ENCODE measurements at places on chromosomes 13 and 19. TPM values are rescaled to one million over a fixed set of nuclear protein-coding genes. Genes with fewer than 3 reads are reported as not detected.
A peak's percentile ranks its signal among the peaks of the same experiment; 100 is the strongest.

Gene COG3
- 13.6 TPM for total RNA-seq

- H3K27me3 ChIP-seq: no peaks in the 10 kb centered on the region
- no peak overlapping the region for H3K27ac ChIP-seq
- H3K4me1 ChIP-seq: no peaks in the 10 kb centered on the region
- H3K36me3 ChIP-seq: no peaks in the 10 kb centered on the region
- DNase-seq: no peak
These were observed 9.7 kb downstream of the TEX29 start for GRCh38 chr13:111330066-111330610.

DNA sequence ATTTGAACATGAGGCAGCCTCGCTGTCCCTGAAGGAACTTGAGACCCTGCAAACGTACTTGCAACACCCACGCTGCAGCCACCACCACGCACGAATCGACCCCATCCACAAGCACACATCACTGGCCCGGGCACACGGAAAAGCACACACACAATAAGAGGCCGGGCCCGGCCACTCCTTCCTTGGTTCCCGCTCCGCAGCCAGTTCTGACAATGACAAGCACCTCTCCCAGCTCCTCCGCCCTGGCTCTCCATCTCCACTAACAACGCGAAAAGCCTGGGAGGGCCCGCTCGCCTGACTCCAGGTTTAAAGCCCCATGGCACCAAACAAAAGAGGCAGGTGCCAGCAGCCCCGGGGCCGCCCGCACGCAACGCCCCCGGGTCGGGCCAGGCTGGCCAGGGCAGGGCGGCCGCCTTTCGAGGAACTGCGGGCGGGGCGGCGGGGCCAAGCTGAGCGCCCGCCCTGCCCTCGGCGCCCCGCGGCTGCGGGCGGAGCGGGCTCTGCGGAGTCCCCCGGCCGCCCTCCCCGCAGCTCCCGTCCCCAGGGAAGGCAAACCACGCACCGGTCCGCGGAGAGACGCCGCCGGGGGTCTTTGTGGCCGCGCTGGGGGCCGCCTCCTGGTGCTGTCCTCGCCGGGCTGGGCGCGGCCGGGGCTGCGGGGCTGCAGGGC lies 495 bp downstream of the DCLK1 start:
- H3K27ac ChIP-seq: no peak overlapping the region
- no peak for DNase-seq
- no peaks in the 10 kb centered on the region for H3K36me3 ChIP-seq

Gene PRTN3
- total RNA-seq: 1.5 TPM

DNA sequence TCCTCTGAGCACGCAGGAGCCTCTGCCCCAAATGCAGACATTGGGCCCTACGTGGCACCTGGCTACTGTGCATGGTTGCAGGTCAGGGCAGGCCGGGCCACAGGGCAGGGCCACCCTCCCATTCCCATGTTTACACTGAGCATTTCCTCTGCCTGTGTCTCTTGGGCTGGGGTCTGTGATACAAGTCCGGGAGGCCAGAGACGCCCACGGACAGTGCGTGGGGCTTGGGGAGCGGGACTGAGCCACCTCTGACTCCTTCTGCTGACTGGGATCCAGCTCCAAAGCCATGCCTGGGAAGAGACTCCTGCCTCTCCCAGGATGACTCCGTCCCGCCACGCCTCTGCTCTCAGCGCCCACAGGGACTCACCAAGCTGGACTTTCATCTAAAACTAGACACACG lies 18.8 kb downstream of the GAS6 start:
- H3K4me3 ChIP-seq: no peak overlapping the region
- no peak overlapping the region for H3K27ac ChIP-seq
- no peak for DNase-seq

- no peaks in the 10 kb centered on the region for H3K27me3 ChIP-seq
- no peaks in the 10 kb centered on the region for H3K36me3 ChIP-seq
- no peak overlapping the region for H3K27ac ChIP-seq
- H3K4me3 ChIP-seq: no peak overlapping the region
- no peak for DNase-seq
- no peaks in the 10 kb centered on the region for H3K4me1 ChIP-seq
These were observed 794.8 kb upstream of the MIR17HG start for GRCh38 chr13:90552702-90553101.

DNA sequence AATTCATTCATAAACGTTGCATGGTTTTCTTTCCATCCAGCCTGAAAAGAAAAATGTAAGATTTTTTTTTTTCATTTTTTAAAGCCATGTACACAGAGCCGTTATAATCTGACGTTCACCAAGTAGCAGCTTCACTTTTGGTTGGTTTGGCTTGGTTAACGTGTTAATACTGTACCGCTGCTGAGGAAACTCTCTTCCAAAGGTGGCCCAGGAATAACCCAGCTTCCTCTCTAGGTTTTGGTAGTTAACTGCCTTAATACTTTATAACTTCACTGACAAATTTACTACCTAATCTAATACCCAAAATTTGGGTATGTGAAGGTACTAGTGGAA lies 1.7 kb downstream of the INTS6 start:
- H3K27me3 ChIP-seq: no peaks in the 10 kb centered on the region
- peaks cover 4% of the 10 kb centered on the region for H3K4me1 ChIP-seq
- no peak for DNase-seq
- peak overlapping the region; percentile 78 for H3K27ac ChIP-seq
- H3K36me3 ChIP-seq: peaks cover 36% of the 10 kb centered on the region

GRCh38 chr13:113533161-113533840 lies 42.8 kb upstream of the DCUN1D2 start:
- H3K4me3 ChIP-seq: no peak overlapping the region
- peaks cover 5% of the 10 kb centered on the region for H3K36me3 ChIP-seq
- no peak overlapping the region for H3K27ac ChIP-seq
- no peaks in the 10 kb centered on the region for H3K27me3 ChIP-seq

DNA sequence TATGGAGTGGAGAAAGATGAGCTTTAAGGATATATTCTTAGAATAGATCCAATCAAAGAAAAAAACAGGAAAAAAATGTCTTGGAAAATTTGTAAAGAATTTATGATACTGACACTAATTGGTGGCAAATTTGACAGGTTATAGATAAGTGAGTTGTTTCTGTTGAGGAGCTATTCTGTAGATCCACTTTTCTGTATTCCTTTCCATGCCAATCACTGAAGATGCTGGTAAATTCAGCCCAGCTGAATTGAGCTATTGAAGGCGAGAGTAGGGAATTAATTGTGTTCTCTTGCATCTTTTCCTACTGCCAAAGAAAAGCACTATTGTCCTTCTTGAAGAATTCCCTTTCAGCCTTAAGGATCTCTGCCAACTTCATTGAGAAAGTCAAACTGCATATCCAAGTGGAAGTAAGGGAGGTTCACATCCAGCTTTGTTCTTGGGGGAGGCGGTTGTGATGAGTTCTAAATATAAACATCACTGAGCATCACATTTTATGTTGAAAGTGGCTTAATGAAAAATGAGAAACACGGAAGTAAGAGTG lies 113.1 kb downstream of the PCDH9 start:
- H3K27me3 ChIP-seq: no peaks in the 10 kb centered on the region
- H3K36me3 ChIP-seq: no peaks in the 10 kb centered on the region
- no peak overlapping the region for H3K4me3 ChIP-seq
- H3K27ac ChIP-seq: no peak overlapping the region

GRCh38 chr13:97133955-97134354 lies 88.2 kb upstream of the MBNL2 start:
- no peaks in the 10 kb centered on the region for H3K27me3 ChIP-seq
- DNase-seq: no peak
- peaks cover 42% of the 10 kb centered on the region for H3K4me1 ChIP-seq

- no peak overlapping the region for H3K4me3 ChIP-seq
- H3K27me3 ChIP-seq: no peaks in the 10 kb centered on the region
- H3K27ac ChIP-seq: no peak overlapping the region
- no peaks in the 10 kb centered on the region for H3K4me1 ChIP-seq
- no peak for DNase-seq
These were observed 30.3 kb downstream of the ADPRHL1 start for GRCh38 chr13:113422807-113423519.

GRCh38 chr19:45668342-45668871 lies 386 bp downstream of the GIPR start:
- peak overlapping the region; percentile 41 for H3K4me3 ChIP-seq
- no peaks in the 10 kb centered on the region for H3K27me3 ChIP-seq
- peak overlapping the region; percentile 42 for H3K27ac ChIP-seq

GRCh38 chr13:100728201-100728600 lies 53.6 kb upstream of the TMTC4 start:
- no peak overlapping the region for H3K4me3 ChIP-seq
- H3K27me3 ChIP-seq: no peaks in the 10 kb centered on the region
- H3K27ac ChIP-seq: no peak overlapping the region

Gene CEACAM4
- total RNA-seq: not detected

Gene BEST2
- total RNA-seq: not detected

- peak; percentile 7 for DNase-seq
- no peak overlapping the region for H3K27ac ChIP-seq
- H3K4me3 ChIP-seq: no peak overlapping the region
- no peaks in the 10 kb centered on the region for H3K4me1 ChIP-seq
- H3K27me3 ChIP-seq: no peaks in the 10 kb centered on the region
These were observed 102.0 kb downstream of the SLITRK1 start for GRCh38 chr13:83780227-83780626.

- H3K27me3 ChIP-seq: no peaks in the 10 kb centered on the region
- no peak overlapping the region for H3K27ac ChIP-seq
- no peaks in the 10 kb centered on the region for H3K4me1 ChIP-seq
These were observed 164.2 kb upstream of the SOX1 start for GRCh38 chr13:111902726-111903125.

Gene GPR18
- not detected for total RNA-seq

GRCh38 chr19:49188626-49189200 lies 31.1 kb downstream of the TRPM4 start:
- no peak overlapping the region for H3K27ac ChIP-seq
- H3K36me3 ChIP-seq: no peaks in the 10 kb centered on the region
- H3K27me3 ChIP-seq: no peaks in the 10 kb centered on the region
- DNase-seq: no peak

- H3K27ac ChIP-seq: no peak within 1 kb of the TSS
- no peak for DNase-seq
- no peaks in the 10 kb centered on the region for H3K36me3 ChIP-seq
- no peak within 1 kb of the TSS for H3K4me3 ChIP-seq
- peaks cover 30% of the 10 kb centered on the region for H3K27me3 ChIP-seq
These were observed at the start of gene FCGBP for GRCh38 chr19:39934584-39935363. TSS of gene FCGBP (minus strand) at chr19:39934634.

GRCh38 chr19:49680421-49681351 lies 3.6 kb downstream of the PRMT1 start:
- peak overlapping the region; percentile 65 for H3K27ac ChIP-seq
- no peak for DNase-seq
- H3K36me3 ChIP-seq: peaks cover 14% of the 10 kb centered on the region
- H3K4me3 ChIP-seq: peak overlapping the region; percentile 10
- peaks cover 21% of the 10 kb centered on the region for H3K4me1 ChIP-seq
- no peaks in the 10 kb centered on the region for H3K27me3 ChIP-seq

DNA sequence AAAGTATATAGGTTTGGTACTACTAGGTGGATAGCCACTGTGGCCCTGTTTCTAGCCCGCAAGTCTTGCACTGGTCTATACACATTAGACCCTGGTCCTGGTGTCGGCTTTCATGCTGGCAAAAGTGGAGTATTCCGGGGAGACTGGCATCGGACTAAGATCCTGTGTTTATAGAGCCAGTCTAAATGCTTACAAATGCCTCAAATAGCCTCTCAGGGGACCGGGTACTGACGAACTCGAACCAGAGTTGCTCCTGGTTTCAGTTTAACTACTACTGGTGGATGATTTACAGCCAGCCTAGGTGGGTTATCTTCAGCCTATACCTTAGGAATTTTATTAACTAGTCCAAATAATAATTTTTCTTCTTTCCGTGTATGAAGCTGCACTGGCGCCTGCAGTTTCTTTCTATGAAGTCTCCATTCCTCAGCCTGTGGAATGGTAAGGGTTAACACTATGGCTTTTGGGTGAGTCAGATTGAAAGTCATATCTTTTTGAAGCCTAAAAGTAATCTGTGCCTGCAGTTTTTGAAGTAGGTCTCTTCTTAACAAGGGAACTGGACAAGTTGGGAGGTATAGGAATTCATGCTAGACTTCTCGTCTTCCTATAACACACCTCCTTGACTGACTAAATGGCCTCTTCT lies 51.3 kb downstream of the OR10H4 start:
- no peaks in the 10 kb centered on the region for H3K4me1 ChIP-seq
- no peak for DNase-seq
- no peak overlapping the region for H3K4me3 ChIP-seq

Gene KANK3
- 1.2 TPM for total RNA-seq

Gene BRME1
- 6.5 TPM for total RNA-seq

DNA sequence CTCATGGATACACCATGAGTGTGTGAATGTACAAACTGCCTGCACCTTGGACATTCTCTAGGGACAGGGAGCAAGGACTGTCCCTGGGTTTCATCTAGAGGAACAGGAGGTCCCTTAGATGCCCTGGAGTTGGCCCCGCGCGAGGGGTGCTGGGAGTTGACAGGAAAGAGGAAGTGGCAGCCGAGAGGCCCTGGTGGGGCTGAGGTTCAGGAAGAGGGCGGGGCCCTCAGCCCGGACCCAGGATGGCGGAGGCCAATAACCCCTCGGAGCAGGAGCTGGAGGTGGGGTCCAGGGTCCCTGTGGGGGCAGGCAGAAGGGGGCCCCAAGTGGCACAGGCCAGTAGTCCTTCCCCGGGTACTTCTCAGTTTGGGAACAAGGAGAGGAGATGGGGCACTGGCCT lies 6.9 kb downstream of the PKN1 start:
- no peak for DNase-seq
- H3K4me3 ChIP-seq: no peak overlapping the region
- no peaks in the 10 kb centered on the region for H3K27me3 ChIP-seq
- H3K4me1 ChIP-seq: peaks cover 5% of the 10 kb centered on the region
- H3K36me3 ChIP-seq: no peaks in the 10 kb centered on the region
- H3K27ac ChIP-seq: no peak overlapping the region

- no peaks in the 10 kb centered on the region for H3K36me3 ChIP-seq
- no peak overlapping the region for H3K27ac ChIP-seq
- no peaks in the 10 kb centered on the region for H3K4me1 ChIP-seq
- no peak for DNase-seq
- no peaks in the 10 kb centered on the region for H3K27me3 ChIP-seq
- no peak overlapping the region for H3K4me3 ChIP-seq
These were observed 16.2 kb downstream of the PPP1R12C start for GRCh38 chr19:55101261-55101660.

DNA sequence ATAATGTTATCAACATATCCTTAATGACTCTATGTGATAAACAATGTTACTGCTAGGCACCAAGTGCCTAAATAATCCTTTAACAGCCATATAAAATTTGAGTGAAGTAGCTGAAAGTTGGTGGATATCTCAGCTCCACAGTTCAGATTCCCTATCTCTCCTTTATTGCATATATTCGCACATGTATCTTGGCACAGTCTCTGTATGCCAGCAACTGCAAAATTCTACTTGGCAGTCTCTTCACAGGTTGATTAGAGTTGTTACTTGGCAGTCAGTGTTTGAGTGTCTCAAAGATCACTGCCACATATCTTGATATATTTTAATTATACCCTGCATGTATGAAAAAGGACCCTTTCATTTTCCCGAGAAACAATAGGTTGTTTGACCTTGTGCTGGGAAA lies 879.3 kb downstream of the OLFM4 start:
- DNase-seq: no peak
- H3K36me3 ChIP-seq: no peaks in the 10 kb centered on the region
- H3K4me1 ChIP-seq: no peaks in the 10 kb centered on the region
- H3K4me3 ChIP-seq: no peak overlapping the region
- H3K27ac ChIP-seq: no peak overlapping the region
- no peaks in the 10 kb centered on the region for H3K27me3 ChIP-seq

Data from Panc1 (cell line).